Activated CD4-positive, alpha-beta T cell treated with anti-CD3 and anti-CD28 coated beads, Interleukin-10, Interleukin-2, amounts not matched to agents 100 ng/mL and 50 ng/mL, durations not matched to agents 16 hours and 8 hours (primary cell): ENCODE measurements at places on chromosomes 2 and 18.
A peak's percentile ranks its signal among the peaks of the same experiment; 100 is the strongest.

GRCh38 chr2:101401906-101402305 lies 14.6 kb upstream of the CREG2 start:
- no peak for DNase-seq

DNA sequence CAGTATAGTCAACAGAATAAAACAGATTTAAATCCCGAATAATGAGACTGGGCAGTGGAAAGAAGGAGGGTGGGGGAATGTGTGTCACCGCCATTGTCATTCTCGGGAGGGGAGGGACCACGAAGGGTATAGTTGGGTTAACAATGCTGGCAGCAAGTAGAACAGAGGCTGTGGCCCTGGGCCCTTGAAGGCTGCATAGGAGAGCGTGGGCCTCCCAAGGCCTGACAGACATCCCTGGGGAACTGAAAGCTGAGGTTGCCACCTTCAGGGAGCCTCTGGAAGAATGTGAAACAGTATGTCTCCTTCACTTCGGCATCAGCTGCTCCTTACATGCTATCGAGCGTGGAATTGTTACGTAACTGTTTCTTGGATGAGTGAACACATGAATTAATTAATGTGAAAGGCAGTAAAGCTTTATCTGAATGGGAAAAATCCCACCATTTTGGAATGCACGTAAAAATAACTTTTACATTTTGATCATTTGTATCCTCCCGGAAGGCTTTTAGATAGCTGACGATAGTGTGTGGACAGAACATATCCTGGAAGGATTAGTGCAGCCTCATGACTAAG lies 92.8 kb upstream of the TTC39C start:
- no peak for DNase-seq

- peak; percentile 53 for DNase-seq
Observed at GRCh38 chr2:96324721-96325040, 436 bp upstream of the ITPRIPL1 start.

- DNase-seq = no peak
Observed at GRCh38 chr2:134677856-134678756, 40.7 kb downstream of the TMEM163 start.

DNA sequence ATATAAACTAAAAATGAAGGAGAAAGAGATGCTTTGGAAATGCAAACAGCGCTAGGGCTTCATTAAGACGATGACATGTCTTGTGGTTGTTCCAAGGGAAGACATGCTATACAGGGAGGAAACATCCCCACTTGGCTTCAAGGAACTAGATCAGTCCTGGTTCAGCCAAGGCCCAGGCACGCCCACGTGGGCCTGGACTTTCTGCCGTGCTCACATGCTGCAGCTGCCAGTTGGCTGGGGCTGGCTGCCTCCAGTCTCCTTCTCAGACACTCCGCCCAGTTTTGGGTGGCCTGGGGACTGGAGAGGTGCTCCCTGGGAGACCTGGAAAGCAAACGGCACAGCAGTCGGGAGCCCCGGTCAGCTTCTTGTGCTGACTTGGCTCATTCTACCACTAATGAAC lies 109.6 kb downstream of the GLI2 start:
- DNase-seq = no peak

DNA sequence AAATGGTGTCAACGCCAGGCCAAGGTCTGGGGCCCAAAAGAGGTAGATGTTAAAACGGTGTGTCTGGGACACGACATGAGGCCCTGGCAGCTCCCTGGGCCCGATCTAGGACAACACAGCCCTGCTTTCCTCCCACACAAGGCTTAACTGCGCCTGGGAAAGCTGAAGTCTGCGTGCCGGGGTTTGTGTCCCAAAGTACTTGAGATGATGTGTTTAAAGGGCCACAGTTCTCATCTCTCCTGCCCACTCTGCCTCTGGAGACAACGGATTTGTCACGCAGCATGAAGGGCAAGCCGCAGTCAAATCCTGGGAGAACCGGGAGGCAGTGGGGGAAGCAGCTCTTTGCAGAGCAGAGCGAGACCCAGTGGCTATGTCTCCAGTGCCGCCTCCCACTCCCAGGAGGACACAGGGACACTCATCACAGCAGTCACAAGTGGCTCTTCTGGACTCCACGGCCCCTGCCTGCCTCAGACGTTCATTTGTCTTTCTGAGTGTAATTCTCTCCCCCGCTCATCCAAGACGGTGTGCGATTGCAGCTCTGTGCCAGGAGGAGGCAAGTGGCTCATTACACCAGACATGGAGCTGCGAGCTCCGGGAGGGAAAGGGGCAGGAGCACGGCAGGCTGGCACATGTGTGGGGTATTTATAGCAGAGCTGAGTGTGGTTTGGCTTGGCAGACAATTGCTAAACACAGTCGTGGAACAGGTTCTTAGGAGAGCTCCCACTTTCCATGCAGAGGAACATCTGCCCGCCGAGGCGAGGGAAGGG lies 57.7 kb upstream of the SEMA4C start:
- DNase-seq = no peak

DNA sequence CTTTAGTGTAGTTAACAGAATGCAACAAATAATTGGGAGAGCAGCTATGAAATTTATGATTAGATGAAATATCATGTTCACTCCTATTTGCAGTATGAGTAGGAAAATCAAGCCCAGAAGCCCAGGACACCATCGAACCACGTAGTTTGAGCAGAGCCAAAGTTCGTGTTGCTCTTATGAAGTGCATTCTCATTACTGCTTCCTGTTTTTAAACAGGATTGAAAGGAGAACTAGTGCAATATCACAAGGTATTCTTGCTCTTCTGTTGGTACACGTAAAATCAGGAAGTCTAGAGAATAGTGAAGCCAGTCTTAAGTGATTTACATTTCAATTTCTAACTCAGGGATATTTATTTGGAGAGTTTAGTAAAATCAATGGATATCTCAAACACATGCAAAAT lies 21.1 kb downstream of the ARHGAP15 start:
- DNase-seq = peak; percentile 20

GRCh38 chr2:144048631-144049060 lies 471.3 kb downstream of the ZEB2 start:
- no peak for DNase-seq

GRCh38 chr2:101372792-101373191 lies 14.5 kb downstream of the CREG2 start:
- DNase-seq = no peak

DNA sequence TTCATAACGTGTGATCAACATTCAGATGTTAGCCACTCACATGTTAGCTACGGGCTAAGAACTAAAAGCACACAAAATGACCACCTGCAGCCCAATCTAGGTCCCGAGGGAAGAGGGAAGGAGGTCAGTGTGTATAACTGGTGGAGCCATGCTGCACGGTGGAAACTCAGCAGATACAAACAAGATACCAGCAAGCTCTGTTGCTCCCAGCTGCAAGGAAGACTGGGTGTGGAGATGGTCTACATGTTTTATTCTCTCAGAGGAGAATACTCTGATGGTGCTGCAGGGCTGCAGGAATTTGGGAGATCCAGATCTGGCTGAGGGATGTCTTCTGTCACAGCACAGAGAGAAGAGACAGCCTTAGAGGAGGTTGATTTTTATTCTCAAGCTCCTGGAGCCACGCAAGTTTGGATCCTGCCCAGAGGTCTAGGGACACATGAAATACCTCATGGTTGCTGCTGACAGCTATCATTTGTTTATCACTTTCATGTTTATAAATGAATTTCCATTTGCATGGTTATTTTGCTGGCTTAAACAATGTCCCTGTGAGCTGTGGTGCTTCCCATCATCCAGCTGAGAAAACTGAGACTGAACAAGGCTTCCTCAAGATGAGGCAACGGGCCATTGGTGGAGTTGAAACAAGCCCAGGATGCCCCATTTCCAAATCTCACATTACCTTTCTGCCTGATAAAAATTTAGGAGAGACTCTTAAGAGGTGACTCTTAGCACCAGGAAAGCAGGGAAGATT lies 30.9 kb downstream of the RNF144A start:
- no peak for DNase-seq

DNA sequence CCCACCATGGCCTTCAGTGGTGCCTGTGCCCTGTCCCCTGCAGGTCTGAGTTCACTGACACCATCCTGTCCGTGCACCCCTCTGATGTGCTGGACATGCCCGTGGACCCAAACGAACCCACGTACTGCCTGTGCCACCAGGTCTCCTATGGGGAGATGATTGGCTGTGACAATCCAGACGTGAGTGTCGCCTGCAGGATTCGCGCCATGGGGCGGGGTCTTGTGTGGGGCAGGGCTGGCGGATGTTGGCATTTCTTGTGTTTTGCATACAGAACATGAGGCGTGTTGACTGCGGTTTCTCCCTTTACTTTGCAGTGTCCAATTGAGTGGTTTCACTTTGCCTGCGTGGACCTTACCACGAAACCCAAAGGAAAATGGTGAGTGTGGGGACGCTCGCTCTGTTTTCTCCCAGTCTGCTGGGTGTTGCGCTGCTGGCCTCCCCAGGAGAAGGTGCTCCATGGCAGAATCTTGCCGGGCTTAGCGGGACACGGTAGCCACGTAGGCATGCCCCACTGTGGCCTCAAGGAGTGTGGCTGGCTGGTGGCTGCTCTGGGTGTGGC lies 11.5 kb upstream of the D2HGDH start:
- DNase-seq = no peak

DNA sequence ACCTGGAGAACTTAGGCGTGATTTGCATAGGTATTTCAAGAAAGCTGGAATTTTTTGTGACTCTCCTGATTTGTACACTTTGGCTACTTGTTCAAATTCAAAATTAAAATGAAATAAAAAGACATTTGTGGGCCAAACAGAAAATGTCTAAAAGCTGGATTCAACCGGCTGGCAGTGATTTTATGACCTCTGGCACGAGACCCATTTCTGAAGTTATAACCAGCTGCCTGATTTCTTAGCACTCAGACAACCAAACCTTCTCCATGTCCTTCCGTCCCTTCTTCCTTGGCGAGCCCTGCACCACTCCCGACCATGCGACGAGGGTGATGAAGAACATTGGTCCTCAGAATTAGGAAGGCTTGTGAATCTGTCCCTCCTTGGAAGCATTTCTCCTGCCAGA lies 19.7 kb downstream of the PKDCC start:
- no peak for DNase-seq

DNA sequence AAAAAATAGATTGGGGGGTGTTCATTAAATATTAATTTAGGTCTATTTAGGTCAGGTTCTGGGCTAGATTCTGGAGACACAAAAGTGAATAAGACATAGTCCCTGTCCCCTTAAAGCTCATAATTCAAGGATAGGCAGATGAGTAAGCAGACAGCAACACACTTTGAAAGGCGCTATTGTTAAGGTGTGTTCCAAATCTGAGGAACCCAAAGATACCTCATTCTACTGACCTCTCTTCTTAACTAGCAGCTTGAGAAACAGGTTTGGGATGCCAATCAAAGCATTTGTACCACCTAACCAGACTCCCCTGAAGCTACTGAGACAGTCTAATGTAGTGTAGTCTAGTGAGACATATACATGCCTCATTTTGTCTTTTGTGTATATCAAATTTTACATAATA lies 34.8 kb downstream of the SEMA4F start:
- no peak for DNase-seq

GRCh38 chr2:178295906-178296305 lies 101.6 kb downstream of the OSBPL6 start:
- DNase-seq = no peak

GRCh38 chr2:109264595-109265328 lies 135.8 kb downstream of the SH3RF3 start:
- no peak for DNase-seq

- DNase-seq = no peak
Observed at GRCh38 chr2:197972061-197972460, 167.7 kb downstream of the PLCL1 start.

- DNase-seq = no peak
Observed at GRCh38 chr2:126858436-126858835, 40.3 kb upstream of the TEX51 start.

DNA sequence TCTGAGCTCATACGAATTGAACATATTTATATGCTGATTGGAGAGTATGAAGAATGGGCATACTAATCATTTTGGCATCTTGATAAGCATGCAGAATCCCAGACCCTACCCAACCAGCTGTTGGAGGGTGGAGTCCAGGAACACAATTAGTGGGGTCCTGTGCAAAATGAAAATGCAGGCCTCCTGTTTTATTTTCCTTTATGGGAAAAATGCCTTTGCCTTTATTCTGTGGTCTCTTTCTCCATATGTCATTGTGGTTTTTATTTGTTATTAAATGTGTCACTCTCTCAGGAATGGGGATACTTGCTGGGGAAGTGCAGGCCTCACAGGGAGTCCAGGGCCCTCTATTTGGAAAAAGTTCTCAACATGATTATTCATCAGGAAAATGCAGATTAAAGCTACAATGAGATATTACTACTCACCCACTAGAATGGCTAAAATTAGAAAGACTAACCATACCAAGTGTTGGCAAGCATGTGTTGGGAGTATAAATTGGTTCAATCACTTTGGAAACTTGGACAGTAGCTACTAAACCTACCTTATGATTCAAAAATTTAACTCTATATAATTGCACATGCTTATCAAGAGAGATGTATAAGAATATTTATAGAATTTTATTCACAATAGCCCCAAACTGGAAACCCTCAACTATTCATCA lies 223.1 kb upstream of the FBXO11 start:
- DNase-seq = no peak

DNA sequence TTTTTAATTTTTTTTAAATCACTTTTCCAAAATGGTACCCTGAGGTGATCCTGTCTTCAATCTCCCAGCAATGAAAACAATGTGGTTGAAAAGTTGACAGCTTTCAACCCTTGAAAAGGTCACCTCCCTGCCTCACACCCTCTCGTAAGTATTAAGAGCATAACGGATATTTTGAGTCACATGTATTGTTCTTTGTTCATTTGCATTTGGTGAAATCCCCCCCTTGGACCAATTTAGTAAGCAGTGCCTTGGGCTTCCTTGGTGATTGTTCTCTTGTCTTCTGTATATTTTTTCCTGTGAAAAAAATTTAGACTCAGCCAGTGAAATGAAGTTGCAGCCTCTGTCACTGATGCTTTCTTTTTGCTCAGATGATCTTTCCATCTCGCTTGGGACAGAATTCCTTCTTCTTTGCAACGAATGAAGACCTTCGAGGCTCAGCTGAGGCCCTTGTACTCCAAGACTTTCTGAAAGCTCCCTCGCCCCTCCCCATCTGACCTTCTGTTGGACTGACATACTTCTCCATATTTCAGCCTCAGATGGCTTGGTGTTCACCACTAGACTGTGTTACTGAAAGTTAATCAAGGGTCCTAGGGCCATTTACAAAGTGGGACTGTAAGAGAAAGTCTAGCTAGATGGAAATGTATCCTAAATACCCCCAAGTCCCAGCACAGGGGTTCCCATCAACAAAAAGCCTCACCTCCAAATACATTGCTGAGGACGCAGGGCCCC lies 158.4 kb downstream of the BCL2 start:
- peak; percentile 92 for DNase-seq

DNA sequence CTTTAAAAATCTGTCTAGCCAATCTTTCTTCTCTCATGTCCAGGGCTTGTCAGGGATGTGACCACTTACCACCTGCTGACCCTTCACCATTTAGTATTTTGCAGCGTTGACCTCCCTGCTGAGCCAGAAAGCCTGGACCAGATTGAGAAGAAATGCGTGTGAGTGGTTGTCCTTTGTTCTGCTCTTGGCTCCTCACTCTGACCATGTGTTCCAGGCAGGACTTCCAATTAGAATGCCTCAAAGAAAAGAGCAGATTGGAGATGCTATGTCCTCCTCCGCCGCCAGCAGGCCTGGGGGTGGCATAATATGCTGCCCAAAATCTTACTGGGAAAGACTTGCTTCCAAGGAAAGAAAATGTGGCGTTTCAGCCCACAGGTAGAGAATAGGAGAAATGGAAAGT lies 894.1 kb downstream of the SLC4A3 start:
- DNase-seq = no peak
